Stimulated activated CD4-positive, alpha-beta T cell treated with anti-CD3 and anti-CD28 coated beads, Interleukin-1b, Interleukin-23, amount 100 ng/mL, for 1 hour (primary cell): ENCODE measurements at places on chromosomes 6 and 20.

DNA sequence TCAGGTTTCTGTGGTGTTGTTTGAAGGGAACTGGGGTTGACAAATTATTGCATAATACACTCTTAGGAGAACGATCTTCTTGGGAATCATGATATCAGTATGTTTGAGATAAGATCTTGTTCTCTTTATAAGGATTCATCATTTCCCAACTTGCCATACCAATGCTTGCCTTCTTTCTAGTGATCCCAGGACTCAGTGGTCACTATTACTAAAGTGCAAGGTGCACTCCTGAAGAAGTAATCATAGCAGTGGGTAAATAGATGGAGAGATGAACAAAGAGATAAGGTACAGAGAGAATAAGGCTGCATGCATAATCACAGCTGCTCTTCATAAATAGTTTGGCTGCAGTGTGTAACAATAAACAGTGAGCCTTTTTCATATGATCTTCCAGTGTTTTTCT lies 404.0 kb downstream of the DOK5 start:
- DNase-seq = no peak

DNA sequence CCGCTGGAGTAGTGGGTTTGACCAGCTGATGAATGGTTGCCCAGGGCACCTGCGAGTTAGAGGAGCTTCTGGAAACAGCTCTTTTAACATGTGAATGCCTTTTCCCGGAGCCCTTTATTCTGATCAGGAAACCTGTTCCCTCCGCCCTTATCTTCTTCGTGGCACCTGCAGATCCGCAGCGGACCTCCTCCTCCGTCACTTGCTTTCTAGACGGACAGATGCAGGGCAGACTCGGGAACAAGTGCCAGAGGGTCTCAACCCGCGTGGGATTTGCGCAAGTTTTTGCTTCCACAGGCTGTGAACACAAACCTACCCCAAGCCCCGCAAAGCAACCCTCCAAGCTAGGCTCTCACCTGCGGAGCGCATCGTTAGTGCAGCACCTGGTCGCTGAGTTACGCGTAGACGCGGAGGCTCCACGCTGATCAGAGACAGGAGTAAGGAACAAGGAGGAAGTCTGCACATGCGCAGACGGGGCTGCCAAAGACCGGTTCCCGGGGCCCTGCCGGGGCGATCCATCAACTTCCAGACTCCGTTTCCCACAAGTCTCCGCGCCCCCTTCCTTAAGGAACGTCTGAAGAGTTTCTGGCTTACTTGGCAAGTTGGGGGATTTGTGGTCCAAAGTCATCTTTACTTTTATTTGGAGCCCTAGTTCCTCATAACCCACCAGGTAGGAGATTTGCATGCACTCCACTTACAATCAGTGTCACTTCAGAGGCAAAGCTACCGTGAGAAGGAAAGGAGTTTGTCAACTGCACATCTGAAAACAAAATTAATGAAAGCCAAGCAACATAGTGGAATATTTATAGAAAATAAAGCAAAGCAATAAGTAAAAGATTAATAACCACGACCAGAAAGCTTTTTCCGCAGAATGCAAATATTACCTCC lies 52.7 kb upstream of the ELMO2 start:
- DNase-seq = no peak

GRCh38 chr6:167706313-167707109 lies 120.2 kb upstream of the AFDN start:
- DNase-seq = peak; percentile 12

DNA sequence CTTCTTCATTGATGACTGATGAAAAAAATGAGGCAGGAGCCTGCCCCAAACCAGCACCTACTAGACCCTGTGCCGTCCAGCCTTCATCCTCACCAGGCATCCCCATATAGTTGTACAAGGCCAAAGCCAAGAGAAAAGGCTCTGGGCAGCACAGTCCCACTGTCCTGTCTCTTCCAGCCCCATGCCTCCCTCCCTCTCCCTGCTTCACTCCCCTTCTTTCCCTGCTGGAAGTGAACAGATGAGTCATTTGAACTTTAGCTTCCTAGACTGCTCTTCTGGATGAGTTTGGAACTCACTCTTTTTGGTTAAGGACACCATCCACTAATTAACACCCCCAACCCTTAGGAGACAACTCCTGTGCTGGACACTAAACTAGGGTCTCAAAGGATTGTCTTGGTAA lies 235.2 kb downstream of the LRFN2 start:
- DNase-seq = no peak

GRCh38 chr6:159640322-159640721 lies 52.7 kb downstream of the SOD2 start:
- no peak for DNase-seq

- DNase-seq = no peak
Measured at GRCh38 chr6:146999766-147000165, 204.5 kb upstream of the STXBP5 start.

GRCh38 chr20:33667245-33667675 lies 517 bp downstream of the ACTL10 start:
- no peak for DNase-seq

GRCh38 chr20:19403549-19403948 lies 191.1 kb downstream of the SLC24A3 start:
- no peak for DNase-seq

DNA sequence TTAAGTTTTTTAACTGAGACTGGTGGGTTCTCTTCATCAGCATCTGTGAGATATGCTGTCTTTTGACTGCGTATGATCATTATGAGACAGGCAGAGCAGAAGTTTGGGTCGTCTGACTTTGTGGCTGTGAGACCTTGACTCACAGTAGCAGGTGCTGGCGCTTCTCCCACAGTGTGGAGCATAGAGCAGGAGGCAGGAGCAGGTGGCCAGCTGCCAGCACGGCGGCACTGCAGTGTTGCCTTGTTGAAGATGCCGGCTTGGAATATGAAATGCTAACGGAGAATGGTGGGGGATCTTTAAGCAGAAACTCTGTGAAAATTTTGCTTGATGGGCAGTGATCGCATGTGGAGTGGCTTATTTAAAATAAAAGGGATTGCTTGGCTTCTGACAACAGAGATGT lies 105.0 kb downstream of the TIAM2 start:
- no peak for DNase-seq

- no peak for DNase-seq
Measured at GRCh38 chr20:47127546-47127945, 229.0 kb downstream of the ZMYND8 start.

- no peak for DNase-seq
Measured at GRCh38 chr6:51049288-51049982, 230.8 kb downstream of the TFAP2B start.

DNA sequence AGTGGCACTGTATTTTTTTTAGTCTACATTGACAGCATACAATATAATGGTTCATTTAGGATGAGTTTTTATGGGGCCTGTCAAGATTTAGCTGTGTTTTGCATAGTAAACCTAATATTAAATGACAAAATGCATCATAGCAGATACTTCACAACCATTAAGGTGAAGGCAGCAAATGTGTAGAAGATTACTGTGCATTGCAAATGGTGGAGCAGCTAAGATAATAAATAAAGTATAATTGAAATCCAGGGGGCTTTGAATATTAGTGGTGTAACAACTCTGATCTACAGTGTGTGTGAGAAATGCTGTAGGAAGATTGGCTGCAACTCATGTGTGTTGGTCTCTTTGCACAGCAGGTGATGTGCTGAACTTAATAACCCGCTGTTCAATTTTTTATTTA lies 801.9 kb upstream of the CITED2 start:
- no peak for DNase-seq

DNA sequence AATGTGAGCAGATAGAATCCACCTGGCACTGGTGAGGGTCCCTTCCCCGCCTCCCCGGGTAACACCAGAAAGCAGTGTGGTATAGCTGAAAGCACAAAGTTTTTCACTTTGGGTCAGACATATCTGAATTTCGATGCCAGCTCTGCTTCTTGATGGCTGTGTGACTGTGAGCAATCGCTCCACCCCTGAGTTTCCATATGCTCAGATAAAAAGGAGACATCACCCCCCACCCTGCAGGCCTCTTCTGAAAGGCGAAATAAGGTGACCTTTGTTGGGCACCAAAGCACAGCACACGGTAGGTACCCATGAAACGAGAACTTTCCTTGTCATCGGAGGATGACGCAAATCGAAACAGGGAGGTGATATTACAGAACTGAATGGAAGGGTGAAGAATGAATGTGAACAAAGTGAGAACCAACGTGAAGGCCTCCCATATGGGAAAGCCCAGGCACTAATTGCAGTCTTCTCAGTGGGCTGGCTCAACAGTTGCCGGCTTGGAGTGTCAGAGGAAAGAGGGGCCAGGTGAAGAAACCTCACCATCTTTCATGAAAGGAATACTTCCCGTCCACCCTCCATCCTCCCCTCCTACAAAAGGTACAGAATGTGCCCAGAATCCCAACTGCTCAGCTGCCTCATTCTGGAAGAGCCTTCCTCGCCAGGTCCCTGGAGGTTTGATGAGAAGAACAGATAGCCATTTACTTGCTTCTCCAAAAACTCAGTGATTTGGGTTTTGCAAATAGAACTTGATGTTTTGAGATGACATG lies 61.8 kb downstream of the NFATC2 start:
- DNase-seq = no peak
